ENCODE measurements at places on chromosomes 1 and 21.

DNA sequence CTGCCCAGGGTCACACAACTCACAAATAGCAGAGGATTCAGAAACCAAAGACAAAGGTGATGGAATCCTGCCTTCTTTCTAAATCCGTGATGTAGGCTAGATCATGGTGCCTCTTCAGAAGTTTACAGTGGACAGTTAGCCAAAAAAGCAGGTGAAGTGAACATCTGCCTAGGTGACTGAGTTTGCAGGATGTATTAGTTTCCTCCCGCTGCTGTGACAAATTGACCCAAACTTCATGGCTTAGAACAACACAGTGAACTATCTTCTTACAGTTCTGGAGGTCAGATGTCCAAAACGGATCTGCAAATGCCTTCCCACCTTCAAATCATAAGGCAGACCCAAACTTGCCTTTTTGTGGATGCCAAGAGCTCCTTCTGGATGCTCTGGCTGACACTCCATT is 3.2 kb upstream of the TMEM51 start:
- no peak for DNase-seq

DNA sequence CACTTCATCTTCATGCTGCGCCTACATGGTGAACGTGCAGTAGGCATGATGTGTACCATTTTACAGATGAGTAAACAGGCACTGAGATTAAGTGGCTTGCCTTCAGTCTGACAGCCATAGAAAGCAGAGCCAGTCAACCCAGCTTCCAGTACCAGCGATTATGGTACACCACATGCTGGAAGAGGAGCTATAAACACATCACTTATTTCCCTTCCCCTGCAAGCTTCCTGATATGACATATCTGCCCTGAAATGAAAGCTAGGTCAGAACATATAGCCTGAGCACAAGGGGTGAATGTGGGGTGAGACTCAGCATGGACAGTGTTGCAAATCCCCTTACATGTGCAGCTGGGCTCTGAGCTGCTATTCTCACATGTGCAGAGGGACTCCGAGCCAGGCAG is 33.8 kb upstream of the IL20 start:
- no peak for DNase-seq

DNA sequence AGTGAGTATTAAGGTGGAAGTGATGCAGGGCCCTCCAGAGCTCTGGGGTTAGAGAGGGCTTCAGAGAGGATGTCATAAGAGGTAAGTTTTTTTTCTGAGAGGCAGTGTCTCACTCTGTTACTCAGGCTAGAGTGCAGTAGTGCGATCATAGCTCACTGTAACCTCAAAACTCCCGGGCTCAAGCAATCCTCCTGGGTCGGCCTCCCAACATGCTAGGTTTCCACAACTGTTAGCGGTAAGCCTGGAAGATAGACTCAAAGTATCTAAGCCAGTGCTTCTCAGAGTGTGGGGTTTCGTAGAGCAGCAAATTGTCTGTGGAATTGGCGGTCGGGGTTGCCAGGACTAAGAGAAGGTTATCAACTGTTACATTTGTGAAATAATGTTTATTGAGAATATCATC is 18.6 kb upstream of the IGSF3 start:
- DNase-seq, result no peak

- DNase-seq, result no peak
These were observed 143.3 kb downstream of the DENND1B start for GRCh38 chr1:197632005-197632404.

GRCh38 chr1:39422614-39423013 is 68.8 kb upstream of the BMP8A start:
- DNase-seq, result no peak

GRCh38 chr1:156475568-156476500 is 24.7 kb downstream of the MEF2D start:
- DNase-seq, result no peak

DNA sequence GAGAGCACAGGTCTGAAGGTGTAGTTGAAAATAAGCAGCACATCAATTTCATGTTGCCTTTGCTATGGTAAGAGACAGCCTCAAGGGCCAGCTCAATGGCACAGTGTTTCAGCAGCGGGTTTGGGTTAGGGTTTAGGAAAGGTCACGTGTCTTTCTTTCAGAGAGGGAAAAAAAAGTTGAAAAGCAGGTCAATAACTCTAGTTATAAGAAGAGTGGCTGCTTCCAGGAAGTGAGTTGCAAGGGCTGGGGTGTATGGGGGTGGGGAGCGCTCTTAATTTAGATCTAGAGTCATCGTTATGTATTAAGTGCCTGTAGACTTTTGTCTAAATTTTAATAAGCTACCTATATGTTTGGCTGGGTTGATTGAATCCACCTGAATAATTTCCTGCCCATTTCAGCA is 118.5 kb upstream of the SPAG17 start:
- DNase-seq, result no peak

DNA sequence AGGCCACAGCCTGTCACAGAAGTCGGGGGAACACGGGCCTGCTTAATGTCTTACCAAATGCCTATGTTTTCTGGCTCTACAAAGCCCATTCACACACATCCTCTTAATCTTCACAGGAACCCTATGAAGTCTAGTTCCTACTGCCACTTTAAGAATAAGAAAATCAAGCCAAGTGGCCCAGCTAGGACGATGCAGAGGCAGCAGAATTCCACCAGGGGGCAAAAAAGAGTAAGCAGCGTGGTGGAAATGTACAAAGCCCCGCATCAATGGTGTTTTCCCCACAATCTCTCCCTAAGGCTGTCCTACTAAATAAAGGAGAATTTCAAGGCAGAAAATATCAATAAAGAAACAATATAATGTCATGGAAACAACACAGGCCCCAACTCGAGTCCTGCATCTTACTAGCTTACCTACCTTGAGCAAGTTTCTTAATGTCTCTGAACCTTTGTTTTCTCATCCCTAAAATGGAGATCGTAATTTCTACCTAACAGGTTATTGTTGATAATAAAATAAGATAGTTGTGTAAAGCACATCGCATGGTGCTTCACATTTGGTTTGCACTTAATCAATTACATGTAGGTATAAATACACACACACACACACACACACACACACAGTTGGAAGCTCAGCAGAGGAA is 21.4 kb downstream of the SEC16B start:
- DNase-seq, result no peak

GRCh38 chr1:236058141-236058934 is 6.6 kb downstream of the NID1 start:
- no peak for DNase-seq

- no peak for DNase-seq
These were observed 16.2 kb downstream of the PI4KB start for GRCh38 chr1:151311011-151311410.

GRCh38 chr1:211938561-211938997 is 96.8 kb downstream of the INTS7 start:
- DNase-seq, result no peak

GRCh38 chr1:219585837-219586455 is 27.0 kb downstream of the ZC3H11B start:
- no peak for DNase-seq

GRCh38 chr1:1183833-1184775 is 10.4 kb downstream of the TTLL10 start:
- no peak for DNase-seq

- no peak for DNase-seq
These were observed 135.0 kb downstream of the TGFB2 start for GRCh38 chr1:218480137-218480536.

GRCh38 chr1:8015036-8015808 is 10.9 kb downstream of the ERRFI1 start:
- DNase-seq, result no peak

DNA sequence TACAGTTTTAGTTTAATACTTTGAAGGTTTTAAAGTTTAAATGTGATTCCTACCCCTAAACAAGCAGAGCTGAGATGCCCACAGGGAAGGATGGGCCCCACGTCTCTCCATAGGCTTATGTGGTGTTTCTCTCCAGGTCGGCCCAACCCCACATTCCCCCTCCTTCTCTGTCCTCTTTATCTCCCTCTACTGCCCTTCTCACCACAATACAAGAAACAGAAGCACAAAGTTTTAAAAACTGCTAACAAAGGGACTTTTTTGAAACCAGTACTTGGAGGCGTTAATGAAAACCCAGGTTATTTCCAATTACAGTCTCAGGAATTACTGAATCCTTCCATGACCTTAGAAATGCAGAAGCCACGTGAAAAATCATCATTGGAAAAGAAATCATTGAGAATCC is 324.0 kb downstream of the NTNG1 start:
- no peak for DNase-seq

GRCh38 chr21:31198575-31198974 is 145.5 kb downstream of the TIAM1 start:
- no peak for DNase-seq

DNA sequence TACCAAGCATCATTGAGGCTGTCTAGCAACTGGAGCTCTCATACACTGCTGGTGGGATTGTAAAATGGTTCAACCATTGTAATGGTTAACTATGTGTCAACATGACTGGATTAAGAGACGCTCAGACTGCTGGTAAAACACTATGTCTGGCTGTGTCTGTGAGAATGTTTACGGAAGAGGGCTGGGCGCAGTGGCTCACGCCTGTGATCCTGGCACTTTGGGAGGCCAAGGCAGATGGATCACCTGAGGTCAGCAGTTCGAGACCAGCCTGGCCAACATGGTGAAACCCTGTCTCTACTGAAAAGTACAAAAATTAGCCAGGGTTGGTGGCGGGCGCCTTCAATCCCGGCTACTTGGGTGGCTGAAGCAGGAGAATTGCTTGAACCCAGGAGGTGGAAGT is 4.8 kb upstream of the FCRLA start:
- DNase-seq, result no peak

- no peak for DNase-seq
These were observed 553.4 kb downstream of the LTN1 start for GRCh38 chr21:28439251-28439650.

DNA sequence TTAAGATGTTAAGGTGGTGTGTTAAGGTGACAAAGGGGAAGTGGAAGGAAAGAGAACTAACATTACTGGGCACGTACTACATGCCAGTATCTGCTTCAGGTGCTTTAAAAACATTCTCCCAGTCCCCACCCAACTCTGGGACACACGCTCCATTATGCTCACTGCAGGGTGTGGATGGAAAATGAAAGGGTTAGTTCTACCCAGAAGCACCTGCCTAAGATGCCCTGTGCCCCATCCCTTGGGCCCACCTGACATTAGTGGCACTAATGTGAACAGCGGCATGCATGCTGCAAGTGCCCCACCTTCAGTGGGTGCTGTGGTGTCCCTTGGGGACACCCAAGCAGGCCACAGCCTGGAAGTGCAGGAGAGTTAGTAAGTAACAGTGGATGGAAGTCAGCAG is 82.9 kb upstream of the CXADR start:
- no peak for DNase-seq

DNA sequence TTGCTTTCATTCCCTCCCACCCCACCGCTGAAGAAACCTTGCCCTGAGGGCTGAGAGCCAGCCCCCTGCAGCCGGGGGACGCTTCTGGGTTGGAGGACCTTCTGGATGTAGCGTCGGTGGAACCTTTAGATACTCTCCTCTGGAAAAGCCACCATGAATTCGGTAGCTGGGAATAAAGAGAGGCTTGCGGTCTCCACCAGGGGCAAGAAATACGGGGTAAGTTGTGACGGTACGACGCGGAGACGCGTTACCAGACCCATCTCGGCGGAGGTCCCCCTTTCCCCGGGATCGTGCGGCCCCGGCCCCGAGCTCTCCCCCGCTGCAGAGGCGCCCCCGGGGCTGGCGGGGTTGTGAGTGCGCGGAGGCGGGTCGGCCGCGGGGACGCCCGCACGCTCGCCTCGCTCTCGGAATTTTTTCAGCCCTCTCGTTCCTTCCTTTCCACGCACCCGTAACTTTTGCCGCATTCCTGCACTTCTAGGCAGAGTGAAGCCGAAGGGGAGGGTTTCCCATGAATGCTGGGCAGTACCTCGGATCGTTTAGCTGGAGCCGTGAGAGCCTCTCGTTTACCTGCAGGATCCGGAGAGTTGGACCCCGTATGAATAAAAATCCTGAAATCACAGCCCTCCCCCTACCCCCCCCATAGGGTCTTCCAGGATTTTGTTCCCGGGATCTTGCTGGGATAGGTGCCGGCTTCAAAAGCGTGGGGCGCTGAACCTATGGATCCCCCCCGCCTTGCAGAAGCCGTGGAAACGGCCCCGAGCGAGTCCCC is 671 bp downstream of the KIF26B start:
- peak; percentile 1 for DNase-seq

DNA sequence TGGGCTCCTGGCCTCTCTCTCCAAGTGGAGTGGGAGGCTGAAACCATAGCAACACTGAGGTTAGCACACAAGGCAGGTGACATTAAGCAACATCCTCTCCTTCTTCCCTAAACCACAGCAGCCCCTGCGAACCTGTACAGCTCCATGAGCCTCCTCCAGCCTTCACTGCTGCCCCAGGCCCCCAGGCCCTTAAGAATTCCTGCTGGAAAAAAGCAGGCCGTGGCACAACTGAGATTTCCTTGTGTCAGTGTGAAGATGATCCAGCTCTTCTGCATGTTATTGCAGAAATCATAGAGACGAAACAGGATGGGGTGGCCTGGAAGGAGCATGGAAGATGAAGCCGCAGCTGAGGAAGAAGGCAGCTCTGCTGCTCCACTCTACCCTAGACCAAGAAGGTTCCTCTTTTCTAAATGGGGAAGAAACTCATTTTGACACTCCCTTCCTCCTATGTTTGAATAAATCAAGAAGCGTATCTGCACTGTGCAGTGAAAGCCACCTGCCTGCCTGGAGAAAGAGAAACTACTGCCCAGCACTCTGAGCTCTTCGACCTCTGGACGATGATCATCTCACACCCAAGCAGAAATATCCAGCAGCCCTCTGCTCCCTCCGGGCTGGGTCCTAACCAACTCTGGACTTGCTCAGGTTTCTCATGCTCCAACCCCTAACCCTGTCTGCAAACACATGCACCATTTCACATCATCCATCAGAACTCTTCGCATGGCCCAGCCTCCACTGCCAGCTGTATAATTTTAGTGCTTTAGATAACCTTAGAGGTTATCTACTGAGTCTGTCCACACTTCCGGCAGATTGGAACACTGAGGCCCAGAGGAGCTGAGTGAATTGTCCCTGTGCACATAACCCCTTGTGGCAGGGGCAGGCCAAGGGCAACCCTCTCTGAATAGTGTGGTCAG is 20.7 kb downstream of the SH3BP5L start:
- no peak for DNase-seq

GRCh38 chr1:73901738-73902137 is 296.2 kb downstream of the LRRIQ3 start:
- no peak for DNase-seq

- no peak for DNase-seq
These were observed 15.3 kb upstream of the KLHDC8A start for GRCh38 chr1:205371871-205372660.

All from stimulated activated CD4-positive, alpha-beta T cell treated with anti-CD3 and anti-CD28 coated beads, TNF-alpha, amount 100 ng/mL, for 1 hour (primary cell).